ENCODE measurements at places on chromosomes 3 and 15.
A peak's percentile ranks its signal among the peaks of the same experiment; 100 is the strongest.

DNA sequence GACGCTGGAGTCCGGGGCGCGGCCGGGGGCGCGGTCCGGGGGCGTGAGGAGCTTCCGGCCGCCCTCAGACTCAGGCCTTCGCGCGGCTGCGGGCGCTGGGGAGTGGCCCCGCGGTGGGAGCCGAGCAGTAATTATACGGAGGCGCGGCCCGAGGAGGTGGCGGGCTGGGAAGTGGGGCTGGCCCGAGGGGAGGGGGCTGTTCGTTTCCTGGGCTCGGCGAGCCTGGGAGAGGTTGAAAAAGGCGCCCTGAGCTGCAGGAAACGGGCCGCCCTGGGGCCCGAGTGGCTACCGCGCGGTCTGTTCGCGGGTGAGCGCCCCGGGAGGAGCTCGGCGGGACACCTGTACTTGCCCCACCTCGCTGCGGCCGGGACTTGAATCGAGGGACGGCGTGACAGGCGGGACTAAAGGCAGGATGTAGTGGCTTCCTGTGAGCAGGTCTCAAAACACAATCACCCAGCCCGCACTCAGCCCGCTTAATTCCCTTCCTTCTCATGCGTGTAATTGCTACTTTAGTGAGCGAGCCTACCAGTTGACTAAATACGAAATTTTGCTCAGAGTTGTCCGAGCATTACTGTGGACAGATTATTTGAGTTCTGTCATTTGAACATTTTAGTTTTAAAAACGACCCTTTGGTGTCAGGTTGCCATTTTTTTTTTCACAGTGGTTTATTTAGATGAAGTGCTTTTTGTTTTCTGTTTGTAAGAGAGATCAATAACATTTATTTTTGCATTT, 860 bp downstream of the RASA2 start:
- DNase-seq: peak; percentile 50

- peak; percentile 61 for DNase-seq
Measured at GRCh38 chr3:183579967-183580900, 24.7 kb upstream of the KLHL6 start.

GRCh38 chr3:189123595-189124387, 48.0 kb upstream of the TPRG1 start:
- DNase-seq: no peak

- DNase-seq: no peak
Measured at GRCh38 chr3:128548021-128548420, 55.0 kb upstream of the GATA2 start.

DNA sequence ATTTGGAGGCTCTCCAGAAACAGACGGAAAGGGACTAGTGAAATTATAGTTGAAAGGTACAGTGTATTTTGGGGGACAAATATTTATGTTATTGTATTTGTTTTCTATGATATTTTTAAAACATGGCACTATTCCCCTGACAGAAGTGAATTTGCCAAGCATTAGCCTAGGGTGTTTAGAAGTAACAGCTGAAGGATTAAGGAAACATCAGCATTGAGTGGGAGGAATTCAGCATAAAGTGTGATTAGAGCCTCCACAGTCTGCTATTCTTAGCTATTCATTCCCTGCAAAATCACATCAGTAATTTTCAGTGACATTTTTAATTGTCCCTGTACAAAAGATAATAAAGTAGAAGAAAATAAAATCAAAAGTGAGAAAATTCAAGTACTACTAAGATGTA, 231.4 kb downstream of the ROBO2 start:
- no peak for DNase-seq

Measured in AG10803 (cell line).